ENCODE measurements at places on chromosomes 7 and 10.

DNA sequence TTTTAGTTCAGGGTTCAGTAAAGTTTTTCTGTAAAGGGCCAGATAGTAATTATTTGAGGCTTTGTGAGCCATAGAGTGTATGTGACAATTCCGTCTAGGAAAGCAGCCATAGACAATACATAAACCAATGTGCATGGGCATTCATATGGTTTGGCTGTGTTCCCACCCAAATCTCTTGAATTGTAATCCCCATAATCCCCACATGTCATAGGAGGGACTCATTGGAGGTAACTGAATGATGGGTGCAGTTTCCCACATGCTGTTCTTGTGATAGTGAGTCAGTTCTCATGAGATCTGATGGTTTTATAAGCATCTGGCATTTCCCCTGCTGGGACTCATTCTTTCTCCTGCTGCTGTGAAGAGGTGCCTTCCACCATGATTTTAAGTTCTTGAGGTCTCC lies 29.9 kb downstream of the SEC61G start:
- no peak for DNase-seq

- peak; percentile 61 for DNase-seq
Measured at GRCh38 chr7:130274983-130275591, 8.4 kb downstream of the CPA2 start.

DNA sequence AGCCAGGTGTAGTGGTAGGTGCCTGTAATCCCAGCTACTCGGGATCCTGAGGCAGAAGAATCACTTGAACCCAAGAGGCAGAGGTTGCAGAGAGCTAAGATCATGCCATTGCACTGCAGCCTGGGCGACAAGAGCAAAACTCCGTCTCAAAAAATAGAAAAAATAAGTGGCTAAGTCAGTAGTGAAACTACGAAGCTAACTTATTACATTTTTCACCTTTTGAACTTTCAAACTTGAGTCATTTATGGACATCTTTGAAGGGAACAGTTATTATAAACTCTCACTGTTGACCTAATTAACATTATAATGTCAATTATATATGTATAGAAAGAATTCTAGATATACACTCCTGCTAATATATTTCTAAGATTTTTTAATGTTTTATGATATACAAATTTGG lies 541.5 kb upstream of the C7orf33 start:
- no peak for DNase-seq

DNA sequence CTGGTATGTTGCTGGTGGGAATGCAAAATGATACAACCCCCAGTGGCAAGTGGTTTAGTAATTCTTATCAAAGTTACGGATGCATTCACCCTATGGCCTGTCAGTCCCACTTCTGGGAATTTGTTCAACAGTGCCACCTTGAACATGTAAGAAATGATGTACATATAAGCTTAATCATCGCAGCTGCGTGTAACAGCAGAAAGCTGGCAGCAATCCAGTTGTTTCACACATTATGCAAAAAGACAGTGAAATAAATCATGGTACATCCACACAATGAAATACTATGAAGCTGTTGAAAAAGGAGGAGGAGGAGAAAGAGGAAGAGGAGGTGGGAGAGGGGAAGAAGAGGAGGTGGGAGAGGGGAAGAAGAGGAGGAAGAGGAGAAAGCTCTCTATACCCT lies 76.2 kb upstream of the MYL10 start:
- DNase-seq: no peak

GRCh38 chr7:10205696-10206095 lies 768.0 kb upstream of the PHF14 start:
- DNase-seq: no peak

DNA sequence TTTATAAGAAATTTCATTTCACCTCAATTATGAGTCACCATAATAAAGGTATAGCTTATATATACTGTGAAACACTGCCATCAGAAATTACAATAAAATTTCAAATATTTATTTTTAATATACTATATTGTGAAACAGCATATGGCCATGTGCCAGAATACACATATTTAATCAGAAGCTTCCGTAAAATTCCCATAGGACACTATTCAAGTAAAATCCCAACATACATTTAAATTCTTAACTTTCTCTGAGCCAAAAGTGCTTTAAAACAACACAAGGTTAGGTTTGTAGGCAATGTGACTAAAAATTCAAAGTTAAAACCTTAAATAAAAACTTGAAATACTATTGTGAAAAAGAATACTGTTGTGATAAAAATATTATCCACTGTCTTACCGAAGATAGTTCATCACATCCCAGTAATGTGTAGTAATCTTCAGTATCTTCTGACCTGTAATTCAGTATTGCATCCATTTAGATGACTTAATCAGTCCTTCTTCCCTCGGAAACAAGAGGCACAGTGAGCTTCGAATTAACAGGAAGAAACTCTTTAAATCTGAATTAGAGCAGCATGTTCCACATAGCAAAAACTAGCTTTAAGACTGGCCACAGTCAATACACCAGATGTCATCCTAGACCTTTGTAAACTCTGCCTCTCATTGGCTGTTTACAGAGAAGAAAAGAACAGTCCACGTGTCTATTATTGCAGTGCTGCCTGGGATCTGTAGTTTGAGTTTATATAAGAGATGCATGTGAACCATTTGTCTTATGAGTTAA lies at the start of gene DNAJC12:
Gene DNAJC12 (minus strand): TSS at position 648 of the 774 bp plus-strand sequence. CDS start 177 bp downstream, at position 471.
- DNase-seq: no peak
